ENCODE measurements at places on chromosomes 7 and 10.

- peak; percentile 94 for DNase-seq
These were observed 141.9 kb upstream of the RHEB start for GRCh38 chr7:151661587-151661986.

GRCh38 chr7:155733582-155734444 is 78.5 kb downstream of the SHH start:
- DNase-seq: no peak

- no peak for DNase-seq
These were observed 545.5 kb upstream of the MGMT start for GRCh38 chr10:128921389-128922022.

GRCh38 chr10:97553575-97554031 is 19.0 kb upstream of the ANKRD2 start:
- peak; percentile 72 for DNase-seq

DNA sequence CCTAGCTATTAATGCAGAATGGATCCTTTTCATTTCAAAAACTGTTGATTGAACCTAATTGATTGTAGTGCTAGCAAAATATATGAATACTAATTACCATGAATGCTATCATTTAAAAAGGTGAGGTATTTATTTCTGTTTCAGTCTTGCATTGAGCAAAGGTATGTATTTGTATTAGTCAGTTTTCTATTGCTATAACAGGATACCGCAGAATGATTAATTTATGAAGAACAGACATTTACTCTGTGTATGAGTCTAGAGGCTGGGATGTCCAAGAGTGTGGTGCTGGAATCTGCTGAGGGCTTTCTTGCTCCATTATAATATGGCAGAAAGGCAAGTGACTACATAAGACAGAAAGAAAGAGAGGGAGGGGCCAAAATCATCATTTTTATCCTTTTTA is 199.2 kb downstream of the KIF20B start:
- no peak for DNase-seq

- DNase-seq: no peak
These were observed 11.4 kb upstream of the HKDC1 start for GRCh38 chr10:69208761-69209160.

GRCh38 chr7:55303220-55303619 is 61.9 kb upstream of the LANCL2 start:
- no peak for DNase-seq

GRCh38 chr7:139526578-139527544 is 3.4 kb downstream of the CLEC2L start:
- DNase-seq: peak; percentile 18

- no peak for DNase-seq
These were observed 52.1 kb downstream of the KCNH2 start for GRCh38 chr7:150926066-150926465.

DNA sequence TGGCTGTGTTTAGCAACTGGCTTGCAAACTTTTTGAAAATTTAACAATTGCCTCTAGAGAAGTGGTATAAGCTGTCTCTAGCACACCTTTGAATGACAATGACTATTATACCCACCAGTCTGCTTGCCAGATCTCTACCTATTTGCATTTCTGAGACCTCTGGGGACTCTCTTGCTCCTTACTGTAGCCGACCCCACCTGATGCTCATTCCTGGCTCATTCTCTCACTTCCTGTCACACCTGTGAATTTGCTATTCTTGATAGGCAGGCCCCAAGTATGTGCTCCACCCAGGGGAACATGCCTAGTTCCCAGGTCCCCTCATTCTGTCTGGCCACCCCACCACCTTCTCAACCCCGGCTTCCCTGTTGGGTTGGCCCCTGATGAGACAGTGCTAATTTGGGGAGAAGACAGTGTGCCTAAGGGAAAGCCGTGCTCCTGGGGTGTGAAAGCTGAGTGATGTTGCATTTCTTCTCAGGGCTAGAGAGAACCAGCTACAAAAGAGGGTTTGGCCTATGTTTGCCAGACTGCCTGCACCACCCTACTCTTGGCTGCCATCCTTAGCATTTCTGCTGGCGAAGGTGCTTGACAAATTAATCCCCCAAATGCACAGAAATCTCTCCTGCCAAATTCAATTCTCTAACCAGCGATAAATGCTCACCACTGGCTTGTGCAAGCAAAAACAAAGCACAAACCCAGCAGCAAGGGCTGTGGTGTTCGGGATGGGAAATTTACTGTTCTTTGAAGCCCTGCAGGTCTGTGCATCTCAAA is 138.2 kb downstream of the RPS24 start:
- DNase-seq: no peak

DNA sequence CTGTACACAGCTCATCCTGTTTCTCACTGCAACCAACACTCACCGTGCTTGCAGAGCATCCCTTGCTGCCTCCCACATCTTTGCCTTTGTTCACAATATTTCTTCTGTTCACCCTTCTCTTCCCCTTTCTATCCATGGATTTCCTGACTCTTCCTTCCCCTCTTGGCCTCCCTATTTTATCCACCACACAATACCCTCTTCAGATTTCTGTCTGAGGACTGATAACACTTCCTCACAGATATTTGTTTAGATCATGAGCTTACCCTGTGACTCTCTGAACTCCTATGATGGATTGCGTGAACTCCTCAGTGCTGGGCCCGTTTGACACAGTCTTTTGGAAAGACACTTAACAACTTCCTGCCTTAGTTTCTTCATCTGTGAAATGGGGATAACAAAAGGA is 62.8 kb upstream of the GPR158 start:
- DNase-seq: no peak

- DNase-seq: no peak
These were observed 19.1 kb upstream of the PVRIG start for GRCh38 chr7:100200693-100201092.

DNA sequence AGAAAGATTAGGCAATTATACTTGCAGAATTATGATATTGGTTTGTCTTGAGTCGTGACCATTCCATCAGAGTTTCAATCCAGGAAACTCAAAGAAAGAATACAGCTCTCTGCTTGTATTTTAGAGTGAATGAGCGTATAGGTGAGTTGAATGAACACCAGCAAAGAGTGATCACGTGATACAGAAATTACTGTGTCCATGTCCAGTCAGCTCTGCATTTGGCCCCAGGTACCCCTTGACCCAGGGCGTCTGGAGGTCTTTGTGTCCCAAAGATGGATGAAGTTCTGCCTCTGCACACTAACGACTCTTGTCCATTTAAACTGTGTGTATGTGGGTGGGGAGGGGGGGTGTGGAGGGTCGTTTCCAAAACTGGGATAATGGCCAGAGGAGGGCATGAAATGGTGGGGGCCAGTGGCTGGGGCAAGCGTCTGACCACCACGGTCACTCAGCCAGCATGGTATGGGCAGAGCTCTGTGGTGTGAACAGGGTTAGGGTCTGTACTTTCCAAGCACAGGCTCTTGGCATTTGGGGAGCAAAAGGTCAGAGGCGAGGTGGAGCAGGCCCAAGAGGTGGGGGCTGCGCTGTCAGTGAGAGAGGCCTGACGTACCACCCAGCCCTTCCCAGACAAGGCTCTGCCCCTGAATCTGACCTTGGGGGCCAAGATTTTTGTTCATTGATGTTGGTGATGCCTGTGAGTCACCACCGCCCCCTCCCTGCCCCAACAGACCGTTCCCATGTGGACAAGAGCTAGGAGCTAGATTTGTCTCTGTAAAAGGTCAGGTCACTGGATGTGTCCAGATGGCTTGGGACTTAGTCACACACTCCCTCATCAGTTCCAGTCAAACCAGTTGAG is 1.4 kb downstream of the PTPRE start:
- peak; percentile 81 for DNase-seq

DNA sequence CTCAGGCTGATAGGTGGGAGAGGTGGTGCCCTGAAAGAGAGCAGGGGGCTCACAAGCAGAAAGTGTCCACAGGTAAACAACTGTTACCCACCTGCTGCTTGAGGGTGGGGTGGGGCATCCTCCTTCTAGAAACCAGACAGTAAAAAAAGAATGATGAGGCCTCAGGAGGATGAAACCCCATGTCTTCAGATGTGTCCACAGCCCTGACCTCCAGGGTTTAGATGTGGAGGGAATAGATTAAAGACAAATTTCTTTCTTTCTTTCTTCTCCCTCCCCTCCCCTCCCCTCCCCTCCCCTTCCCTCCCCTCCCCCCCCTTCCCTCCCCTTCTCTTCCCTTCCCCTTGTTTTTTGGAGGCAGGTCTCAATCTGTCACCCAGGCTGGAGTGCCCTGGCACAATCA is 333.5 kb upstream of the NUPR2 start:
- no peak for DNase-seq

DNA sequence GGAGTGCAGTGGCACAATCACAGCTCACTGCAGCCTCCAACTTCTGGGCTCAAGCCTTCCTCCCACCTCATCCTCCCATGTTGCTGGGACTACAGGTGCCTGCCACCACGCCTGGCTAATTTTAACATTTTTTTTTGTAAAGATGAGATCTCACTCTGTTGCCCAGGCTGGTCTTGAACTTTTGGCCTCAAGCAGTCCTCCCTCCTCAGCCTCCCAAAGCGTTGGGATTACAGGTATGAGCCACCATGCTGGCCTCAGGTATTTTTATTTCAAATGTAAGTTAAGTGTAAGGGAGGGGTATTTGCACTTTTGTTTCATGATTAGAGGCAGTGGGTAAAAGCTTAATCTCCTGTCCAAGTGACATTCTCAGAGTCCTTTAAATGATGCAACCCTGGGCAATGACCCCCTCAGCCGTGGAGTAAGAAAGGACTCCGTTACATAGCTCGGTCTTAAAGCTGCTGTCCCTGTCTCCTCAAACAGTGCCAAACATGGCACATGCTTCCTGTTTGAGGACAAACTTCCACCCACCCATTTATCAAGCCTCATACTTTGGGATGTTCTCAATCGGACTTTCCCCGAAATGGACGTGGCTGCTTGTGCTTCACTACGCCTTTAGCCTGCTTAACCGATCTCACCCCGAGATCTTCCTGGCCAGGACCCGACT is 296.1 kb downstream of the BAMBI start:
- no peak for DNase-seq

DNA sequence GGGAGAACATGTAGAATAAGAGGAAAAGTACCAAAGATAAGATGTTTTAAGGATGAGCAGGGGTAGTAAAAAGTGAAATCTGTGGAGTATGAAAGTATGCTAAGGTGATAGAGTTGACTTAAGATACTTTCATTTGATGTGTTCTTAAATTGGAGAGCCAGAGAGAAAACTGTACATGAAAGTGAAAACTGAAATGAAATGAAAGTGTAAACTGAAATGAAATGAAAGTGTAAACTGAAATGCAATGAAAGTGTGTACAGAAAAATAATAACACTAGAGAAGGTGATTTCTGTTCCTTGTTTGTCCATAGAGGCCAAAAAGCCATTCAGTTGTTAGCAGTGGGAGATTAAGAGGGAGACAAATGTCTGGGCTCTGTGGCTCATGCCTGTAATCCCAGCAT is 17.5 kb downstream of the AHR start:
- DNase-seq: no peak

- peak; percentile 63 for DNase-seq
These were observed 120.8 kb downstream of the NRCAM start for GRCh38 chr7:108335269-108335918.

DNA sequence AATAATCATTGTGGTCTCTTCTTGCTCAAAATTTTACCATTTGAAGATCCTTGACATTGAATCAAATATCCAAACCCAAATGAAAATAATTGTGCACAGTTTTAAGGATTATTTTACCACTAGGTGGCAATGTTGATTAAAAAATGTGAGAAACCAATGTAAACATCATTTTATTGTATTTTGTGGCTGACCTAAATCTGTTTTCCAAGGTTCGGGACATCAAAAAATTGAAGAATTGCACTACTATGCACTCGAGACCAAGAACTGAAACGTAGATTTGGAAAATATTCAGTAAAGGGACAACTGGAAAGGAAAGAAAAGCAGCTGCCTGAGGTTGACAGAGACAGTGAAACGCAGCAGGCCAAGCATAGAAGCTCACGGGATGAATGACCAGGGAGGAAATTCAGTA is 259.3 kb downstream of the SNX13 start:
- peak; percentile 75 for DNase-seq

GRCh38 chr10:130403153-130404075 is 267.2 kb downstream of the GLRX3 start:
- no peak for DNase-seq

- peak; percentile 47 for DNase-seq
These were observed 63.5 kb downstream of the LGI1 start for GRCh38 chr10:93821051-93821772.

DNA sequence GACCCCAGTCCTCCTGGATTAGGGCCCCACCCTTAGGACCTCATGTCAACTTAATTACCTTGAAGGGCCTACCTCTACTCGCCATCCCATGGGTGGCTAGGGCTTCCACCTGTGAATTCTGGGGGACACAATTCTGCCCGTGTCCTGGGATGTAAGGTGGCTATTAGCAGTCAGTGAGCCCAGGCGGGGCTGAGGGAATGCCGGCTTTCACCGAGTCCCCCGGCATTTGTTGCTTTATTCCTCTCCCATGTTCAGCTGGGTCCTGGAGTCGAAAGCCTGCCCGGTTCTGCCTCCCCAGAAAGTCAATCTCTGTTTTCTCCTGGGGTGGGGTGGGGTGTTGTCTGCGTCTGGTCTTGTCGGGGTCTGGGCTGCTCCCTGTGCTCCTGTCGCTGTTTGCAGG is 125.6 kb downstream of the GLRX3 start:
- no peak for DNase-seq

GRCh38 chr7:27101957-27102580 is 414 bp downstream of the HOXA2 start:
- DNase-seq: no peak

- DNase-seq: no peak
These were observed 35.5 kb upstream of the PPIF start for GRCh38 chr10:79311581-79312407.

GRCh38 chr10:22623633-22624253 is 90.6 kb downstream of the PIP4K2A start:
- DNase-seq: no peak

DNA sequence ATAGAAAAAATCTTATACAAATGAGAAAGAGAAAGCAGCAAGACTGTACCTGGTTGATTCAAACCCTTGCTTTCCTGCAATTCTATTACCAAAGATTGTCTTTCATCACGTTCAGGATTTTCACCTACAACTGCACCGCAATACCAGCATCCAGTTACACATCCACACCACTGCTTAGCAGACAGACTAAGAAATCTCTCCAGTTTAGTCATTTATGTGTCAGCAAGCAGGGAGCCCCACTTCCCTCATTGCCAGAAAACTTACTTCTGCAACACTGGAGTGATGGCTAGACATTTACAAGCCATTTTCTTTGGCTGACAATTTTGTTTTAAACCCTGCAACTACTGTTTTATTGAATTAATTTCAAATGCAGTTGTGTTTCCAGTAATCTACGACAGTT is 359.6 kb upstream of the MEOX2 start:
- DNase-seq: no peak

DNA sequence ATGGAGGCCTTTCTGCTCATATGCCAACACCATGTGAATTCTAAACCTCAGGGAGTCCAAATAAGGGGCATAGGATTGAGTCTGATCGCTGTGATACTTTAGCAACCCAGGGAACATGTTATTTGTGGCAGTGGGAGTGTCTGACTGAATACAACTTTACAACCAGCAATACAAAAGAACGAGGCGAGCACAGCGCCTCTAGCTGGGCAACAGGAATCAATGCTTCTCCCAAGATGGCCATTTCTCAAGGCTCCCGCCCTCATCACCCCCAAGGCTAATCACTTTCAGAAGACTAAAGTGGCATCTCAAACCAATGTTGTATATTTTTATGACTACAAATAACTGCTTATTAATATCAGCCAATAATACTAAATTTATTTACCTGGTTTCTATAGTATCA is 28.1 kb downstream of the YWHAG start:
- no peak for DNase-seq

Data from ACHN (cell line).